Airway epithelial cell (primary cell): ENCODE measurements at places on chromosomes 3 and 15. TPM values are rescaled to one million over a fixed set of nuclear protein-coding genes. Genes with fewer than 3 reads are reported as not detected.

The PSTPIP1 gene
- total RNA-seq, result 0.42 and 11.4 TPM in 2 replicates

The SLC35G2 gene
- total RNA-seq, result 1.3 and 3.4 TPM in 2 replicates

The ZBTB47 gene
- total RNA-seq, result 5.7 and 9.1 TPM in 2 replicates

The GRAMD1C gene
- 1.4 and 1.7 TPM in 2 replicates for total RNA-seq

The LRRK1 gene
- total RNA-seq, result 5.5 and 7.0 TPM in 2 replicates

The KLHL6 gene
- 0.05 and 0.07 TPM in 2 replicates for total RNA-seq

The MEX3B gene
- 2.0 and 3.4 TPM in 2 replicates for total RNA-seq

The SOX2 gene
- total RNA-seq, result 20.7 and 24.8 TPM in 2 replicates

The SI gene
- not detected in 2 replicates for total RNA-seq

The HES1 gene
- 95.4 and 109 TPM in 2 replicates for total RNA-seq

The SKOR1 gene
- total RNA-seq, result 0.19 TPM in 1 of 2 replicates, not detected in the other

The TGM5 gene
- 0.92 and 2.1 TPM in 2 replicates for total RNA-seq

The XCR1 gene
- total RNA-seq, result 0.07 TPM in 1 of 2 replicates, not detected in the other

The GPR62 gene
- total RNA-seq, result 0.23 TPM in 1 of 2 replicates, not detected in the other

The IFRD2 gene
- total RNA-seq, result 135 and 138 TPM in 2 replicates

The NLGN1 gene
- 0.05 and 0.14 TPM in 2 replicates for total RNA-seq

The POLG gene
- 53.6 and 78.2 TPM in 2 replicates for total RNA-seq

The KNSTRN gene
- total RNA-seq, result 29.9 and 39.5 TPM in 2 replicates

The CATSPER2 gene
- 1.4 and 2.6 TPM in 2 replicates for total RNA-seq

The ITPKA gene
- total RNA-seq, result 2.0 and 3.3 TPM in 2 replicates

The MSL2 gene
- 5.0 and 8.7 TPM in 2 replicates for total RNA-seq

The SV2B gene
- not detected in 2 replicates for total RNA-seq

The ZNF774 gene
- total RNA-seq, result 1.5 and 1.9 TPM in 2 replicates

The ZMYND10 gene
- total RNA-seq, result 1.1 and 1.4 TPM in 2 replicates

The HACD2 gene
- 33.6 and 51.9 TPM in 2 replicates for total RNA-seq

The ZIC4 gene
- not detected in 2 replicates for total RNA-seq

The UACA gene
- total RNA-seq, result 7.1 and 10.8 TPM in 2 replicates

The GPR160 gene
- total RNA-seq, result 1.1 TPM in 2 replicates

The CHRNA3 gene
- total RNA-seq, result 0.09 TPM in 1 of 2 replicates, not detected in the other

The PEX11A gene
- total RNA-seq, result 4.2 and 5.1 TPM in 2 replicates

The GPR87 gene
- total RNA-seq, result 69.9 and 74.1 TPM in 2 replicates

The CNTN4 gene
- total RNA-seq, result not detected in 2 replicates

The KNG1 gene
- total RNA-seq, result not detected in 2 replicates

The LOXL1 gene
- total RNA-seq, result 11.6 and 12.1 TPM in 2 replicates

The TMEM44 gene
- 8.1 and 9.5 TPM in 2 replicates for total RNA-seq
